ENCODE measurements at places on chromosomes 2 and 18.

DNA sequence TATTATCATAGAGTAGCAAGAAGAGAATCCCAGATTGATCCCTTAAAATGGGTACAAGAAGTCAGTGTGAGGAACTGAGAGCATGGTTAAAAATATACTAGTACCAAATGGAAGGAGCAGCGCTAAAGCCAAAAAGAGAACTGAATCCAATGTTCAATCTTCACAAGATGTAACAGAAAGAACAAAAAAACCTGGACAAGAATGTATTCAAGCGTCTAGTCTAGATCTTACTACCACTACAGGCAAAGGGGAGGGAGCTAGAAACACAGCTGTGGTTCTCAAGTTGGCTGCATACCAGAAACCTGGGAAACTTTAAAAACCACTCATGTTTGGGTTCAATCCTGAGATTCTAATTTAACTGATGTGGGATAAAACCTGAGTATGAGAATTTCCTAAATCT, 57.5 kb downstream of the PIAS2 start:
- DNase-seq = no peak

DNA sequence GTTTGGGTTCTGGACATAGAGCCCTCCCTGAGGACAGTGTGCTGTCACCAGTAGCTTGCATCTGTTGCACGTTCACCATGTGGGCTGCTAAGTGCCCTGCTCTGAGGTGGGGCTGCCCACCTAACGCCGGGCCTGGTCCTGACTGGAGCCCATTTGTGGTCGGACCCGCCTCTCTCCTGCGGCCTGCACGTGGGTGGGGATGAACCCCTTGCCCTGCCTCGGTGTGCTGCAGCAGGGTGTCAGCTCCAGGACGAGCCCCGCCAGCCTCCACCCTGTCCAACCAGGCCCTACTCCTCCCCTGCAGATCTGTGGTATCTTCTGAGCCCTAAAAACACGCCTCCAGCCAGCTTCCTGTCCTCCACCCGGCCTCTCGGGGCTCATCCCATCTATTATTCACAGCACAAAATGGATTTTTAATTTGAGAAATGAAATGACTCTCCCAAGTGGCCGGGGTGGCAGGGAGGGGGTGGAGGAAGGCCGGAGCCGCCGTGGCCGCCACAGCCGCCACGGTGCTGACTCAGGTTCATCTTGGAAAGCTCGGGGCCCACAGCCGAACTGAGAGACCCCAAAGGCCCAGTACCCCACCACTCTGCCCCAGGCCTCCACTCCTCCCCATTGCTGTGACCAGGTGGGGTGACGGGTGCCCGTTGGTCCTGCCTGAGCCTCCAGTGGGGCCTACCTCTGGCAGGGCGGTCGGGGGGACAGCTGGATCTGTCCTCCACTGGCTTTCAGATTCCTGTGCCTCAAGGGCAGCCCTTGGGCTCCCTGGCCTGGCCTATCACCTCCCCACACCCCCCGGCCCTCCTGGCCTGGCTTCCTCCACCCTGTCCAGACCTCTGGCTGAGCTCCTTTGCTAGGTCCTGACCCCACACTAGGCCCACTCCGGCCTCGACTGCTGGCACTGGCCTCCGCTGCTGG, 2.8 kb upstream of the ECEL1 start:
- no peak for DNase-seq

DNA sequence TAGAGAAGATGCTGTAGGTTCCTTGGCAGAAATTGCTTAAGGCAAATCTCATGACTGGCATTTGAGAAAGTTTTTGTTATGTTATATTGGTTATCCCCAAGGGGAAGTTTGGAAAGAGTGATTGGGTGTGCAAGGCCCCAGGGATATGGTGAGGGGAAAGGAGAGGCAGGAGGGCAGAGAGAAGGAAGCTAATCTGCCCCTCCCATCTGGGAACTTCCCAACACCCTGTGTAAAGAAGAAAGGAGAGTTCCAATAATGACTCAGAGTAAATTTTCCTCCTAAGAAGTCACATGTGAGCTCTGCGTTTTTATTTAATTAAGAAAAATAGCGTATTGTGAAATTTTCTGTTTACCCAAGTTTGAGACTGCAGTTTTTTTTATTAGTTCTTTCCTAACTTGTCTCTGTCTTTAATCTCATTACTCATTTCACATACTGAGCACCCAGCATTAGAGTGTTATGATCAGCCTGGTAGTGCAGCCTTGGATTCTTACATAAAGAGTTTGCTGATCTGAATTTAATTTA, 3.1 kb upstream of the KYNU start:
- no peak for DNase-seq

DNA sequence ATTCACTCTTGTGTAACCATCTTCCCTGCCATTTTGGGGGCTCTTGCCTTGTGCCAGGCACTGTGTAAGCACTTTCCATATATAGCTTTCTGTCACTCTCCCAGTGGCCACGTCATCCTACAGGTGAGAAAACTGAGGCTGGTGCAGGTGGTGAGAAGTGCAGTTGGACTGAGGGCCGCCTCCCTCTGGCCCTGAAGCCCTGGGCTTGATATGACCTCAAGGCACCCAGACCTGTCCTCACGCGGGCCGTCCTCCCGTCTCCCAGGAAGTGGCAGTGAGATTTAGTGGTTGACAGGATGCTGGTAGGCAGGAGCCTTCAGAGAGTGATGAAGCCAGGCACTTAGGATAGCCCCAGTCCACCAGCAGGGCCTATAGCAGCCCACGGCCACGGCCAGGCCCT, 30.5 kb downstream of the MAL start:
- no peak for DNase-seq

- DNase-seq = no peak
These were observed 13.9 kb upstream of the RAB17 start for GRCh38 chr2:237604391-237604790.

DNA sequence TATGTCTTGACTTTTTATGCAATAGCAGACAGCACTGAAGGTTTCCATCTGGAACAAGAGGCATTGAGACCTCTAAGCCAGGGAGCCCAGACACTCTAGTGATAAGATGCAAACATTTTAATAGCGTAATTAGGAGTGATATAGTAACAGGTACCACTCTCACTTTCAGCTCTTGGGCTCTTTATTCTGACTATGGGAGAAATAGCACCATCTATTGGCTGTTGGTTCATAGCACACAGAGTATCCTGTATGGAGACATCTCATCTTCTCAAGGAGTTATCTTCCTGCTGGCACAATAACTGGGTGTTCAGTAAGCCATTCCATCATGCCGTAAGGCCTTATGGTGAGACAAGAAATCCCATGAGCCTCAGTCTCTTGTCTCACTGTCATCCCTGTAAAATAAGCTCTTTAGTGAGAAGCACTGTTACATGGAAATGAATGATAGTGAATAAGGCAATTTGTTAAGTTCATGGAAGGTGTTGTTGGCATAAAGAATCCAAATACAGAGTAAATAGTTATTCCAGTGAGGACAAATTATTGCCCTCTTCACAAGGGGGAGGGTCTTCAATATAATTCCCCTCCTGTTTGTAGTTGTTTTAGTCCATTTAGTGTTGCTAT, 48.3 kb downstream of the THUMPD2 start:
- no peak for DNase-seq

DNA sequence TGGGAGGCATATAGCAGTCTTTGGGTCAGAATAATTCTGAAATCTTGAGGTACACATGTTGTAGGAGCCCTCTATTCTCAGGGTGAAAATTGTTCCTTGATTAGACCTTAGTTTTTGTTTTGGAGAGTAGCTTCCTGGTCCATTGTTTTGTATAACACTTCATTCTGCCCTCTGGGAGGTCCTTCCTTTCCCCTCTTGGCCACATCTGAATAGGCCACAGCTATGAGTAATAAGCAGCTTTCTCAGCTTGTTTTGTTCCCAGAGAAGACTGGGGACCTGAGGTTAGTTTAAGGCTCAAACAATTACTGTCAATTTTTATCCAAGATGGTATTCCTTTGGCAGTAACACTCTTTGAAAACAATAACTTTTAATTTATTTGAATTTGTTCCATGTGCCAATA, 72.6 kb upstream of the NOL4 start:
- DNase-seq = no peak

- DNase-seq = no peak
These were observed 1614.1 kb upstream of the TMEFF2 start for GRCh38 chr2:193808877-193809276.

DNA sequence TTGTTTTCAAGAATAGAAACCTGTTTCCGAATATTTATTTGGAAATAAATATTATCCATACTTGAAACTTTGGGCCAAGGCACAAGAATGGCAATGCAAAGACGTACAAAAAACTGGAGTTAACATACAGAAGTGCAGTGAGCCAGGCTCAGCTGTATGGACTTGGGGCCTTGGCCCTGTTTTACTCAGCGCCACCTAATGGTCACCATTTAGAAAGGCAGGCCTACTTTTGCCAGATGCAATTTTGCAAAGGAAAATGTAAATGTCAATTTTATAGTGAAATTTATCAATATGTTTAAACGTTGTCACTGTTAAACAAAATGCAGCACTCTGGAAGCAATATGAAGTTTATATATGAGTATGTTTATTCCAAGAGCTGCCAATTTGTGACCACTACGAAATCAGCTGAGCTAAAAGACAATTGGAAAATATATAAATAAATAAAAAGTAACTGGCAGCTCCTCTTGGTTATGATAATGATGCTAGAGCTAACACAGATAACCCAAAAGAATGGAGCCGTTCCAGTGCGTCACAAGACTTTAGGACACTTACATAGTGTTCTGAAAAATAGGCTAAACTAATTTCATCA, 155.0 kb downstream of the ARHGAP15 start:
- DNase-seq = no peak

GRCh38 chr2:238950551-238950950, 102.7 kb downstream of the TWIST2 start:
- DNase-seq = no peak

DNA sequence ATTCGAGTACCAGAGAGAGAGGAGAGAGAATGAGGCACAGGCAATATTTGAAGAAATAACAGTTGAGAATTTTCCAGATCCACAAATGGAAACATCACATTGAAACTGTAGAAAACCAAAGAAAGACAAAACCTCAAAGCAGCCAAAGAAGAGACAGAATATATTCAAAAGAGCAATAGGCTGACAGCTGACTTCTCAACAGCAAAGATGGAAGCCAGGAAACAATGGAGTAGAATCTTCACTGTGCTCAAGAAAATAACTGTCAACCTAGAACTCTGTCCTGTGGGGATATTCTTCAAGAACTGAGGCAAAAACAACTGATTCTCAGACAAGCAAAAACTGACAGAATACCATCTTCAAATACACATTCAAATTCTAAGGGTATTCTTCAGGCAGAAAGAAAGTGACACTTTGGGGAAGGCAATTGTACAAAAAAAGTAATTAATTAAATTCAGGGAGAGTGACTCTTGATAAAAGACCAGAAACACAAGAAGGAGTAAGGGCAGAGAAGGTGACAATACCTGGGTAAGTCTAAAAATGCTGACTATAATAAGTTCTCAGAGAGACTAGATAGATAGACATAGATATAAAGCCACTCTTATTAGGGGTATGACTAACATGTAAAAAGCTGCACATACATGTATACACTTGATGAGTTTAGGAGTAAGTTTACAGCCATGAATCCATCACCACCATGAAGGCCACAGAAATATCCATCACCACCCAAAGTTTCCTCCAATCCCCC, 25.6 kb downstream of the ANKMY1 start:
- no peak for DNase-seq

DNA sequence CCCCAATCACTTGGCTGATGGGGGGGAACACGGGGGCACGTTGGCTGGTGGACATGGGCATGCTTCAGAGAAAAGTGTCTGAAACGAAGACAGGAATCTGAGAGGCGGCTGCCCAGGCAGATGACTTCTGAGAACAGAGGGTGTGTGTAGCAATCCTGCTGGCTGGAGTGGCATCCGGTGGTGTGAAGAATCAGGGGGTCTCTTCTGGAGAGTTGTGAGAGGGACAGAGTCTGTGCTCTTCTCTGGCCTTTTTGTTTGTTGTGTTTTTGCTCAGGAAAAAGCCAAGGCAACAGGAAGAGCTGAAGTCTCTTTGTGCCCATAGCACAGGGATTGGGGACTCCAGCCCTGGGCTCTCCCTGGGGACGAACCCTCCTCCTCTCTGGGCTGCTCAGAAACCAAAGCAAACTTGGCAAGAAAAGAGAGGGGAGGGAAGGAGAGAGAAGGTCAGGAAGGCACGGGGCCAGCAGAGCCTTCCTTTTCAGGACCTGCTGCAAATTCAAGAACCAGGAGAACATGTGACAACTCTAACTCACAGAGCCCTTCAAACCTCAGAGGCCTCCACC, 97.0 kb upstream of the SMAD2 start:
- no peak for DNase-seq

- DNase-seq = no peak
These were observed 101.1 kb downstream of the BCL2 start for GRCh38 chr18:63218472-63218871.

DNA sequence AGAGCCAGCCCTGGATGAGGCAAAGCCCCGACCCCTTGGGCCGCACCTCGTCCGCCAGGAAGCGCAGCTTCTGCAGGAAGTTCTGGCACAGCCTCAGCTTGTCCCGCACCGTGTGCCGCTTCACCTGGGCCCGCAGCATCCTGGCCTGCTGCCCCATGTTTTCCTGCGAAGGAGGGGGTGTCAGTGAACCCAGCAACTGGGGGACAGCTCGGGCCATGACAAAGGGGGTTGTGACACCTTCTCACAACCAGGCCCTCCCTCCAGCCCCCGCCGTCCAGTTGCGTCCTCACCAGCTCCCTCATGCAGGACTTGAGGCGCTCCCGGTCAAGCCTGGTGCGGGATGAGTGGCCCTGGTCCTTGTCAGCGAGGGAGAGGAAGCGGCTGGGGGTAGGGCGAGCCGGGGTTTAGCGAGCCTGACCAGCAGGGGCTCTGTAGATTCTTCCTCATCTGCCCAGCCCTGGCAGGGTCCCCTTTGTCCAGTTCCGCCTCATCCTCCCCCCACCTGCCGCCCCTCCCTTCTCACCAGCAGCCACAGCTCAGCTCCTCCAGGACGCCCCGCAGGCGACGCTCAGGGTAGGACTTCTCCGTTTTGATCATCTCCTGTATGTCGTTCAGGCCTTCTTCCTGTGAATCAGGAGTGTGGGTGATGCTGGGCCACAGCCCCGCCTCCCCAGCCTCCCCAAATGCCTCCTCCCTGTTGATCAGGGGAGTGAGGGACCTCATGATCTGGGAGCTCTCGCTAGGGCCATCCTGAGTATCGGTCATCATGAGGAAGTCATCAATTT, 606 bp downstream of the OTOF start:
- DNase-seq = no peak

GRCh38 chr2:239522002-239522739, 121.4 kb upstream of the HDAC4 start:
- no peak for DNase-seq

DNA sequence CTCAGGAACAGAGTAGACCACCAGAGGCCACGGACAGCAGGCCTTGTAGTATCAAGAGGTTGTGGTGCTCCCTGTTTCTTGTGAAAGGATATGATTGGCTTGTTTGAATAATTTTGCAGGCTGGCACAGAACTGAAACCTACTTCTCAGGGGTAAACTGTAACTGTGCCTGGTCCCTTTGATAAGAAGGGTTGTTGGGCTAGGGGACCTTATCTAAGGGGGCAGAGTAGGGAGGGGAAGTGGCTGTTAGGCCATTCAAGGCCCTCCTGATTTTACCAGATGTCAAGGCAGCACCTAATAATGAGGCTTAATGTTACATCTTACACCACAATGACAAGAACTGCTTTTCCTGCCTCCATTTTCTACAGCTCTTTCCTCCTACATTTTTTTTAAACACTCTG, 45.6 kb downstream of the GPR39 start:
- DNase-seq = no peak

GRCh38 chr2:177799531-177799930, 273.0 kb downstream of the PDE11A start:
- DNase-seq = no peak
